ENCODE measurements at places on chromosomes 4 and X. TPM values are rescaled to one million over a fixed set of nuclear protein-coding genes. Genes with fewer than 3 reads are reported as not detected.

DNA sequence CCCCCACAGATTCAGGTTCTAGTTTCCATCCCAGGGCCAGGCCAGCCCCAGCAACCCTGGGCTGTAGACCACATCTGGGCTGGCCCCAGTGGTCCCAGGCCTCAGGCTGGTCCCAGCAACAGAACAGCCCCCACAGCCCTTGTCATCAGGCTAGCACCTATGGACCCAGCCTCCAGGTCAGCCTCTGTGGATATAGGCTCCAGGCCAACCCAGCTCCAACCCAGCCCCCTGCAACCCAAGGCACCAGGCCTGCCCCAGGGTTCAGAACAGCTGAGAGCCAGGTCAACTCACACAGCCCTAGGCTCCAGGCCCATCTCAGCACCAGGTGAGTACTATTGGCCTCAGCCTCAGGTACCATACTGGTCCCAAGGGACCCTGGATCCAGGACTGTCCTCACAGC lies 155.3 kb downstream of the PWWP3B start:
- no peak for DNase-seq

- no peak for DNase-seq
Measured at GRCh38 chrX:3244955-3245354, 101.5 kb downstream of the MXRA5 start.

- no peak for DNase-seq
Measured at GRCh38 chr4:147760695-147761094, 28.8 kb downstream of the ARHGAP10 start.

DNA sequence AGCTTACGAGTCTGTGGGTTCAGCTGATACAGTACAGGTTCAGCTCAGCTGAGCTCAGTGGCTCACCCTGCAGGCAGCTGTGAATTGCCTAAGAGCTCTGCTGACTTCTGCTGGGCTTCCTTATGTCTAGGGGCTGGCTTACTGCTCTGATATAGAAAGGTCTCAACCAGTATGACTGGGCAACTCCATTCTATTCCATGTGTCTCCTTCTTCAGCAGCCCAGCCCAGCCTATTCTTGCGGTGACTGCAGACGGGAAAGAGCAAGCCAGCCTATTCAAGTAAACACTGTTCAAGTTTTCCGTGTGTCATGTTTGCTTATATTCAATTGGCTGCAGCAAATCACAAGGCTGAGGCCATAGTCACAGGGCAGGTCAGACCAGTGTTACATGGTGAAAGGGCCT lies 615.4 kb upstream of the ZFP42 start:
- no peak for DNase-seq

- no peak for DNase-seq
Measured at GRCh38 chr4:84790769-84791565, 175.5 kb downstream of the WDFY3 start.

- DNase-seq = no peak
Measured at GRCh38 chr4:3874028-3874415, 107.8 kb downstream of the ADRA2C start.

- DNase-seq = no peak
Measured at GRCh38 chr4:179625406-179625805, 2183.2 kb upstream of the AGA start.

- no peak for DNase-seq
Measured at GRCh38 chr4:181890911-181891310, 352.3 kb upstream of the TENM3 start.

DNA sequence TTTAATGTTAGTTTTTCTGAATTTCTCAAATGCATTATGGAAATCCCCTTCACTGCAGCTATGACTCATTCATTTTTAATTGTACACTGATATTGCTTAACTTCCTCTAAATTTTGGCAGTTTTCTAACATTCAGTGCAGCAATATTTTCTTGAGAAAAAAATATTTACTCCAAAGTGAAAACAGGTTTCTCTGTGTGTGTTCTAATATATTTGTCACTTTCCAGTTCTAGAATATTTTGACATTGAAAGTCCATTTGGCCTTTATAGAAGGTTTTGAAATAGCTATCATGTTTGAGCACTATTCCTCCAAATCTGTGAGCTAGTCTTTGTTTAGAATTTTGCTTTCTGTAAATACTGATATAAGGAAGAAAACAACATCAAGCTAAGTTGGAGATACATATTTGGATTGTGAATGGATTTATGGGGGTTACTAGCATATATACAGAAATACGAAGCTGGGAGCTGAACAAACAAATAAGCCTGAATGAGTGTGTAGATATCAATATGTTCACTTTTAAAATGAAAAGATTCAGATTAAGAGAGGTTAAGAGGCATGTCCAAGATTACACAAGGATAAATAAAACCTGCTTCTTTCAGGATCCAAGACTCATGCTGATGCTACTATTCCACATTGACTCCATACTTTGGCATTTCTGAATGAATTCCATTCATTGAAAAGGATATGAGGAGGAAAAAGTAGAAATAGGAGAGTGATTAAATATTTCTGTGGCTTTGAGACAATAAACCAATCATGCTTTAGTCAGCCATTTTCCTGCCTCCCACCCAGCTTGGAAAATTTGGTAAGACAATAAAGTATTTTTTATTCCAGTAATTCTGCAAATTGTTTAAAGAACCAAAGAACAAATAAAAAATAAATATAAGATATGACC lies 57.3 kb upstream of the SLIT2 start:
- DNase-seq = no peak

DNA sequence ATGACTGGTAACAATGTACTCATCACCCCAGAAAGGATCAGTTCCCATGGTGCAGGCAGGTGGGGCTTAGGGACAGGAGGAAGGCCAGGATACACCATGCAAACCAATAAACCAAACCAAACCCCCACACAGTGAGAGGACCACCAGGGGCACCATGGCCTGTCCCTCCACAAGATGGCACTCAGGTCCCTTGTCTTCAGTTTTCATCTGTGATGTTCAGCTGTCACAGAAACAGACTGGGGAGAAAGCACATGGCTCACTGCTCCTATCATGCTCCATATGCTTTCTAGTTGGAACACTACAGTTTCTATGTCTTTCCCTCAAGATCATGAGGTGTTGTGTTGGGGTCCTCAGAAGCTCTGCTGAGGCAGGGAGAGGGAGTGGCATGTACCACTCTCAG lies 10.1 kb downstream of the HS3ST1 start:
- no peak for DNase-seq

DNA sequence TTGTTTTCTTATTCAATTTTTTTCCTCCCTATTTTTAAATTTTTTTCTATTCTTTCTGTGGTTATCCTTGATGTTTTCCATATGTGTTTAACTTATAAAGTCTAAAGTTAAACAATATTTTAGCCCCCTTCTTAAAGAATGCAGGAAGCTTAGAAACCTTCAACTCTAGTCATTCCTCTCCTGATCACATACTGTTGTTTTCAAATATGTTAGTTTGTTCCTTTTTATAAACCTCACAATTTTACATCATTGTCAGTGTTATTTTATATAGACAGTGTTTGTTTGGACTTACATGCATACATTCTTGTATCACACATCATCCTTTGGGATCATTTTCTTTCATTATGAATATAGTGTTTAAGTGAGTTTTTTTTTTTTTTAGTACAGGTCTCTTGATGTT lies 31.6 kb downstream of the KANTR start:
- no peak for DNase-seq

DNA sequence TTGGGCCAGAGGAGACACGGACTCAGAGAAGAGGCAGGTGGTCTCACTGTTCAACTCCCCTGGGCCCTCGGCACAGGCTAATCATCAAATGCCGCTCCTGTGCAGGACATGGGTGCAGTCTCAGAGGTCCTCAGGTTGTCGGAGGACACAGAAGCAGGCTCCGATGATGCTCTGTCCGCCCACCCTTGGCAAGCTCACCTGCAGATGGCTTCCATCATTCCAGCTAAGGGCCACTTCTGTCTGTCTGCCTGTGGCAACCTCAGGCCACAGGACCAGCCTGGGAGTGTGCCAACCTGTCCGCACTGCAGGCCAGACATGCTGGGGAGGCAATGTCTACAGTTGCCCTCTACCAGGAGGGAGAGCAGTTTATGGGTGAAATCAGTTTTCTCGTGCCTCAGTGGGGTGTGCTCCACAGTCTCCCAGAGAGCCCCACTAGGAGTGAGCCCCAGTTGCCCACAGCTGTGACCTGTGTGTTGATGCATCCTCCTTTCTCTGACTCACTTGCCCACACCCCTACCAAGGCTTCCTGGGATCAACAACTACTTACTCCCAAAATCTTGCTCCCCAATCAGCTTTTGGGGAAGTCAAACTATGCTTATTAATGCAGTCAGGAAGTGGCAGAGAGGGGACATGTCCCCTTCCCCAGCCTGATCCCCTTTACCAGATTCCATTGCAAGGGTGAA lies 55.9 kb downstream of the HTRA3 start:
- no peak for DNase-seq

DNA sequence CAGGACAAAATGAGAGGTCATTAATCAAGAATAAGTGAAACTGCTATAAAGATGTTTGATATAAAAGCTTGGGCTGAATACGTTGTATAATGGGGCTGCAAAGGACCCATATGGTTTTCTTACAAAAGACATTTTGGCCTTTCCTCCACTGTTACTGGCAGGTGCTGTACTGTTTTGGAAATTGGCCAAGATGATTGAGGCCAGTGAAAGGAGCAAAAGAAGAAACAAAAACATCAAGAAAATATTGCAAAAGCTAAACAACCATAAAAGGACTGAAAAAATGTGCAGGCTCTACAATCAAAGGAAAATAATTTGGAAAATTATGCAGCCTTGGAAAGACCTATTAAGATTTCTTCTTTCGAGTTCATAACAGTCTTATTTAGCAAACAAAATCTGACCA lies 222.2 kb upstream of the PPP1R2C start:
- DNase-seq = no peak

DNA sequence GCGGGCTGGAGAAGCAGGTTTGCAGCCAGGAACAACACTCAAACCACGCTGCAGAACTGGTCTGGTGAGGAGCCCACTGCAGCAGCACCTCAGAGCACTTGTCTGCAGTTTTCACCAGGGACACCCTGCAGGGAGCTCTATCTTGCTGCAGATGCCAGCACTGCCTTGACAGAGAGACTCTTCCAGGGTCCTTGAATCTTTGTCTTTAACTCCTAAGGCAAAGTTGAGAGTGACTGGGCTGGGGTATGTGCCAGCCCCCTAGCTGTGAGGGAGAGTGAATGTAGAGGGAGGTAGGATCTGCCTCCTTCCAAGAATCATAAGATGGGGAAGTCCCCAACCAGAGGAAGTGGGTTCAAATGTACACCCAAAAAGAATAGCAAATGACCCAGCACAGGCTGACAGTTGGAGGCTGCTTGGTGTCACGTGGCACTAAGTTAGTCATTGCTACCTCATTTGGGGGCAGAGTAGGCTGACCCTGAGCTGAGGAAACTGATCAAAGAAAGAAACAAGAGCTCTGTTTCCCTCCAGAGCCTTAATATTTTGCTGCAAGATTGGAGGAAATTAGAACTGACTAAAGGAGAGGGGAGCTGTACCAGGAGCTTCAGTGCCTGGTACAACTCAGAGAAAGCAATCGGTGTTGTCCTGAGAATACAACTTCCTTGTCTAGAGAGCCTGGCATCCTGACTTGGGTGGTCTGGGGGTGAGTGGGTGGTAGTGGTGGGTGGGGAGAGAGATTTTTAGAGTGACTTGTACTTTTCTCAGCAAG lies 28.2 kb upstream of the HUWE1 start:
- peak; percentile 82 for DNase-seq

DNA sequence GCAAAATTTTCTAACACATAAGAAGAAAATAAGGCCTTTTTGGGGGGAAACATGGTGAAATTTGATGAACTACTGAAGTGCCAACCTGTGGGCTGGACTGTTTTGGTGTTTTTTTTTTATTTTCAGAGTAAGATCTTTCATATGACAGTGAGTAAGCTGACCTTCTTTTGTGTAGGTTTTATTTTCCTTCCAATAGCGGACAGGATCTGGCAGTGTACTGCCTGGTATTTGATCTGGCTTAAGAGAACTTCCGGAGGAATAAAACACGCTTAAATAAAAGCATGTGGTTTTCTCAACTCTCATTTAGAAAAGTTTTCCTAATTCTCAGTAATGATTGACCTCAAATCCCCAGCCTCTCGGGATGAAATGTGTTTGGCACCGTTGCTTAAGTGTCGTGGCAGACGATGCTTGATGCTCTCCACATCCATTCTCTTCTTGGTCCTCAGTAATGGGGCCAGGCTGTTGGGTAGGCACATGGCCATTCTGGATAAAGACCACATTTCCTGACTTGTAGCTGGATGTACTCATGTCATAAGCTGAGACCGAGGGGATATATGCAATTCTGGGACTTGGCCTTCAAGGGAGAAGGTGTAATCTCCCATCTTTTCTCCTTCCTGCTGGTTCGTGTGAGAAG lies 65.6 kb upstream of the PDLIM3 start:
- no peak for DNase-seq

DNA sequence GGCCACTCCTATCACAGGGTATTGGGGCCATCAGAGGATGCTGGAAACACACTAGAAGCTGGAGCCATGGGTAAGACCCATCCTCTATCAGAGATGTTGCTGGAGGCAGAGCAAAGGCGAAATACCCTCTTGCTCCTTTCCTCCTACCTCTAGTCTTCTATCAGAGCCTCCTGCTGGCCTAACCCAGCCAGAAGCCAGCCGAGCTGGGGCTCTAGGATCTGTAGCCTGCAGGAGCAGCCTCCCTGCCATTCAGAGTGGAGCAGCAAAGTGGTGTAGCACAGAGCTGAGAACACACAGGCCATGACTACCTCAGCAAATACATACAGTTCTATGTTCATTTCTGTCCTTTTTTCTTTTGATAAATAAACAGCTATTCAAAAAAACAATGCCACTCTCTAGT lies 35.7 kb downstream of the GATB start:
- DNase-seq = no peak

DNA sequence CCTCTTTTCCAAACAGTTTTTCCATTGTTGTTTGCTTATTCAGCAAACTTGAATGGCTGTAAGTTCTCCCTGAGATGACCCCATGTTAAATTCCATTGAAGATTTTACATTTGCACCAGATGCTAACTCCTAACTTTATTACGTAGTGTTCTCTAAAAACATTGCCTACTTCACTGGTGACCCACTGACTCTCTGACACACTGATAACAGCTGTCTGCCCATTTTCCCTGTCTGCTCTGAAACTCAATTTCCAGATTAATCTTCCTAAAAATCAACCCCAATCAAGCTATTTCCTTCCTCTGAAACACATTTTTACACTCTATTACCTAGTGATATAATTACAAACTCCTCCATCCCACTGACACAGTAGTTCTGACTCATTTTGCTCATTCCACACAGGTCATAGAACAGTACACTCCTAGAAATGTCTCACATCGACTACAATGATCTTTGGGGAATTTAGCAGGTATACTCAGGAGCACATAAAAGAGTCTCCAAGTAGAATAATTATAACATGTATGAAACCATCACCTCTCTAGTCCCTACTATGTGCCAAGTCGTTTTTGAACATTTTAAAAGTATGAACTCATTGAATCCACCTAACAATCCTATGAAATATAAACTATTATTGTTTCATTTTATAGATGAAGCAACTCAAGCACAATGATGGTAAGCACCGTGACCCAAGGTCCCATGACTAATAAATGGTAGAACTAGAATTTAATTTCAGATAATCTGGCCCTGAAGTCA lies 210.9 kb downstream of the SLIT2 start:
- DNase-seq = no peak

- DNase-seq = no peak
Measured at GRCh38 chr4:158782551-158783360, 13.9 kb downstream of the FNIP2 start.

The RBBP7 gene
- total RNA-seq = 139 TPM

The UVSSA gene
- 59.4 TPM for total RNA-seq

The DUX4 gene
- total RNA-seq = not detected

The ARAF gene
- 162 TPM for total RNA-seq

The MAGEE2 gene
- total RNA-seq = not detected

The LNX1 gene
- total RNA-seq = not detected

The SULT1B1 gene
- total RNA-seq = 24.5 TPM

The PRR32 gene
- total RNA-seq = not detected

Data from natural killer cell (primary cell).